ENCODE measurements at places on chromosomes 3 and 15.

DNA sequence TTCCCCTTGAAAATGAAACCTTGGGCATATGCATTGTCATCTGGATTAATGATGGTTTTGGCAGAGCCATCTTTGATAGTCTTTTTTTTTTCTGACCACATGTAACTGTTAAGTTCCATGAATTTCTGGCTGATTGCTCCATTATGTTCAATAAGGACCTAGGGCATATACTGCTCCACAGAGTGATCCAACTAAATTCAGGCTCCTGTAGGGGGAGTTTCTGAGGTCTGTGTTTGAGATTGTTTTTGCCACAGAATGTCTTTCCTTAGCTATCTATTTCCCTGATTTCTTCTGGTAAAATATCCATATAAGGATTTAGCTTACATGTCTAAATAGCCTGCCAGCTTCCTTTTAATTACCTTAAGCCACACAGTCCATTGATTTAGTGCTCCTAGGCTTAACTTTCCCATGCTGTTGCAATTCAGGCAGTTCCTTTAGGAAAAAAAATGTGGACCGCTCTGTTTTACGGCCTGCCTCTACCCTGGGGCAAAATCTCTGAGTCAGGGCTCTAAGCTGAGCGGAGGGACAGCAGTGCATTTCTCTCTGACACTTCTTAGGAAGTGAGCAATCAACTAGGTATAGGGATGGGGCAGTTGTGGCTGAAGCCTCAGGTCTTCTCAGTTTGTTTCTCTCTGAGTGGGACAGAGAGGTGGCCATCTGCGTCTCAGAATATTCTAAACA, 796.2 kb downstream of the NR2F2 start:
- DNase-seq, result no peak

- no peak for DNase-seq
Measured at GRCh38 chr3:13296662-13297061, 123.5 kb downstream of the NUP210 start.

DNA sequence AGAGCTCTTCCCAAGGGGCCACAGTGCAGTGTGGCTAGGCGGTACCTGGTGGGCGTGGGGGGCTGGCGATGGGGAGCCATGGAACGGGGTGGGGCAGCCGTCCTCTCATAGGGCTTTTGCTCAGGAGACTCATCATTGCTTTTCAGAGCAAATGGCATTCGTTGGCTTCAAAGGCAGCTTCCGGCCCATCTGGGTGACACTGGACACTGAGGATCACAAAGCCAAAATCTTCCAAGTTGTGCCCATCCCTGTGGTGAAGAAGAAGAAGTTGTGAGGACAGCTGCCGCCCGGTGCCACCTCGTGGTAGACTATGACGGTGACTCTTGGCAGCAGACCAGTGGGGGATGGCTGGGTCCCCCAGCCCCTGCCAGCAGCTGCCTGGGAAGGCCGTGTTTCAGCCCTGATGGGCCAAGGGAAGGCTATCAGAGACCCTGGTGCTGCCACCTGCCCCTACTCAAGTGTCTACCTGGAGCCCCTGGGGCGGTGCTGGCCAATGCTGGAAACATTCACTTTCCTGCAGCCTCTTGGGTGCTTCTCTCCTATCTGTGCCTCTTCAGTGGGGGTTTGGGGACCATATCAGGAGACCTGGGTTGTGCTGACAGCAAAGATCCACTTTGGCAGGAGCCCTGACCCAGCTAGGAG, 40.8 kb downstream of the MESD start:
- DNase-seq, result no peak

DNA sequence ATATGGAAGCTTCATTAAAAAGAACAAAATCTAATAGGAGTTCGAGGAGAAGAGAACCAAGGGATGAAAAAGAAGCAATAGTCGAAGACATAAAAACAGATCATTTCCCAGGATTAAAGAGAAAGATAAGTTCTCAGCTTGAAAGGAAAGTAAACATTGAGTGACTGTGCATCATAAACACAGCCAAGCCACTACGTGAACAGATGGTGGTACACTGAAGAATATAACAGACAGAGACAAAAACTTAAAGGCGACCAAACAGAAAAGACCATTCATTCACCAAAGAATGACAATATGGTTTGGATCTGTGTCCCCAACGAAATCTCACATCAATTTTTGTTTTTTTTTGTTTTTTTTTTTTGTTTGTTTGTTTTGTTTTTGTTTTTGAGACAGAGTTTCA, 210.8 kb upstream of the LINGO1 start:
- DNase-seq, result no peak

DNA sequence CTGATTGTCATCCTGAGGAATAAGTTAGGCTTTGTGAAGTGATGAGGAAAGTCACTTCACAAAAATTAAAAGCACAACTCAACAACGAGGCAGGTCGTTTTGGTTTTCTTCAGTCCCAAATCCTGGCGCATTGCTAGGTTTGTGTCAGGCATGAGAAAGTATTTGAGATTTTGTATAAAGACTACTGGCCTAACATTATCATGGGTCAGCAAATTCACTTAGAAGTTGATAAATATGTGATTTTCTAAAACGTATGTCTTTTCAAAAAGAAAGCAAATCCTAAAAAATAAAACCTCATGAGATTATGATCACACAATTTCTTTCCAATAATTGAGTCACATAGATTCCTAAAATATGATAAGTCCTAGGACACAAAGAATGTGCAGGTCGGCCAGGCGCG, 395.8 kb upstream of the RORA start:
- no peak for DNase-seq
